ENCODE measurements at places on chromosomes 5 and 9.

GRCh38 chr9:122370869-122371755 is at the start of gene PTGS1:
Gene PTGS1 (plus strand): TSS chr9:122371024. CDS start chr9:122371085, 61 bp downstream.
- DNase-seq, result no peak

DNA sequence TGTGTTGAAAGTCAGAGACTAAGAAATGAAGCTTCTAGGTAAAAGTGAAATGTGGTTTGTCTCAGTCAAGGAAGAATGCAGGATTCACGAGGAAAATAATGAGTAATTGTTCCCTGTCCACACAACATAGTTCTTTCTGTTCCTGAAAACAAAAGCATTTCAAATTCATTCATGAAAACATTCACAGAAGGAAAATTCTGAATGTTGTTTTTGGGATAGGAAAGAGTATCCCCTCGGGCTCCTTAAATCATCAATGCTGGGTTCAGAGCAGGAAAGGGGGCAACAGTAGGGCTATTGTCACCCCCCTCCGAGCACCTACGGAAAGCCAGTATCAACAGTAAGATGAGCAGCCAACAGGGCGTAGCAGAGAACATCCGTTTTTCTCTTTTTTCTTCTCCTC is 769.9 kb upstream of the ADAMTS16 start:
- DNase-seq, result no peak

- no peak for DNase-seq
Measured at GRCh38 chr9:7907551-7908337, 108.2 kb upstream of the DMAC1 start.

GRCh38 chr5:131263648-131264450 is at the start of gene CDC42SE2:
Gene CDC42SE2 (plus strand): TSS chr5:131264053. CDS start chr5:131359494, 95,441 bp downstream.
- peak; percentile 89 for DNase-seq

GRCh38 chr5:91311697-91312501 is 71.2 kb downstream of the ARRDC3 start:
- peak; percentile 45 for DNase-seq

DNA sequence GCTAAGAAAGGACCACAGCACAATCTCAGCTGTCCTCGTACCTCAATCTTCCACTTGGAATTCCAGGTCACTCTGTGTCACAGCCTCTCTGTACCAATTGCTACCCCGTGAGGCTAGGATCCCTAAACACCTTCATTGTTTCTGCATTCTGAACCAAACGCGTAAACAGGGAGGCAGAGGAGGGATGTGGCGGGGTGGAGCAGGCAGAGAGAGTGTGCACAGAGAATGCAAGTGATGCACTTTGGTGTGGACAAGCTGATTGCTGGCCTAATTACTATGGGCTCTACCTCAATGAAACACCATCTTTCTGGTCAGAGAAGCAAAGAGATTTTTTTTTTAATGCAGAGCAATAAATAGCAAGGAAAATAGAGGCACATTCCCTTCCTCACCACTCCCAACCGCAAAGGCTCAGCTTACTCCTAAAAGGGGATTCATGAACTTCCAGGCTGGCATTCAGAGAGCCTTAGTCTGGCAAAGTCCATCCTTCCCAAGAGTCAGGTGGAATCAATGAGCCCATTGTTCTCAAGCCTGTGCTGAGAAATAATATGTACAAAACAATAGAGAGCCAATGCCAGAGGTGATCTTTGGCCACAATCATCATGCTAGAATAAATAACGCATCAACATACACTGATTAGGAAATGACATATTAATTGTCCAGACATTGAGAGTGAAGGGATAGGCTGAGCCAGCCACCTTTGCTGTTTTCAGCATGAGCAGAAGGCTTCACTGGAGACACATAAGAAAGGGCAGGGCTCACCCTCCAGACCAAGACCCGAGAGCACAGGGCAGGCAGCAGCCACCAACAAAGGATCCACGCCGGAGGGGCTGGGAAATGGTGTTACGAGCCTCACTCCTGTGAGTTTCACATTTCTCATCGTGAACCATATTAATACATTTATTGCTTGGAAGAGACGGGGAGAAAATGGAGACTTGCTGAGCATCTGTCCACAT is 278.8 kb downstream of the ENC1 start:
- DNase-seq, result no peak

DNA sequence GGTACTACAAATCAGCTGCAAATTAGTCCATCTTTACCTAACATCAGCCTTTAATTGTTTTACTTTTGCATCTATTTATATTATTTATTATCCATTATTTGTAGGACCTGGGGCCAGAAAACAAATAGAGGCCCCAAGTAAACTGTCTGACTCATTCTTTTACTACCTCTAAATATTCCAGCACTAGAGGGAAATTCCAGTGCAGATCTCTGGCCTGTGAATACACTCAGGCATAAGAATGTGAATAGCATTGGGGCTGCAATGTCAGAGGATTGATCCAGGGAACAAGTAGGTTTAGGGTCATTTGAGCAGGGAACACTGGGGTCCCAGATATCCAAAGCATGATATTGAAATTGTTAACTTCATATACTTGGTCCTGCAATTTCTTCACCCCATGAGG is 176.6 kb upstream of the TYRP1 start:
- no peak for DNase-seq

- no peak for DNase-seq
Measured at GRCh38 chr9:5113994-5114748, 71.3 kb downstream of the INSL6 start.

GRCh38 chr9:121601194-121601593 is 50.2 kb upstream of the DAB2IP start:
- no peak for DNase-seq

DNA sequence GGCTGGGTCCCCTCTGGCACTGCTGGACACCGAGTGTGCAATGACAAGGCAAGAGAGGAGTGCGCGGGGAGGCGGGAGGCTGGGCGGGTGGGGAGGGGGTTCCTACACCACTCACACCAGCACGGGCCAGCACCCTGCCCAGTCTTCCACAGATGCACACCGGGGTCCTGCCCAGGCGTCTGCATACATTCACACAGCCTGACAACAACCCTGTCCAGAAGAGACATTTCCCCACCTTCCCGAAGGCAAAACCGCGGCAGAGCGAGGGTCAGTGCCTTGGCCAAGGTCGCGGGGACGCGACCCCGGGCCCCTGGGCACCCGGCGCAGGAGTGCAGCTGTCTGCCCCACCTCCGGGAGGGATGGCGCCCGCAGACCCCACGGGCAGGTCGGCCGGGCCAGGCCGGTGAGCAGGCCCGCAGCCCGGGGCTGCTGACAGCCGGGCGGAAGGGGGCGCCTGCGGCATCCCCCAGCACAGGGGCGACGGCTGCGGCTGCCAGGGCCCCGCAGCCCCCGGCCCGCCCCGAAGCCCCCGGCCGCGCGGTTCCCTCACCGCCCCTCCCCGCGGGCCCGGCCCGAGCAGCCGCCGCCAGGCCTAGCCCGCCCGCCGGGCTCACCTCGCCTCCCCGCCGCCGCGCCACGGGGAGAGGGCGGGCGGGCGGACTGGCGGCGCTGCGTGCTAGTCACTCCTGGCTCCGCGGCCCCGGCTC is 496 bp downstream of the MAPK9 start:
- DNase-seq, result no peak

- no peak for DNase-seq
Measured at GRCh38 chr5:158410976-158411375, 552.0 kb upstream of the CLINT1 start.

DNA sequence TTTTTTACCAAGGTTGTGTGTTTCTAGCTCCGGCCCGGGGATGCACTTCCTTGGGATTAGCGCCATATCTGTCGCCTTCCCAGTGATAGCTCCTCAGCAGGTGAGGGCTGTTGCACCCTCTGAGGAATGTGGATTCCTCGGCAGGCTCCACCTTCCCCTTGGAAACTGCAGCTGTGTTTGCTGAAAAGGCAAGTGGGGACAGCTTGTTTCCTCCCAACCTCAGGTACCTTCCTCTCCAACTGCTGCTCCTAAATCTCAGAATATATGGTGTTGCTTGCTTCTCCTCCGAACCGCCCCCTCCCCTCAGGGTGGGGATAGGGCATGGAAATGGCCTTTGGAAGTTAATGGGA is 1.3 kb downstream of the SLC1A1 start:
- no peak for DNase-seq

GRCh38 chr9:90825586-90825985 is 24.0 kb downstream of the SYK start:
- no peak for DNase-seq

DNA sequence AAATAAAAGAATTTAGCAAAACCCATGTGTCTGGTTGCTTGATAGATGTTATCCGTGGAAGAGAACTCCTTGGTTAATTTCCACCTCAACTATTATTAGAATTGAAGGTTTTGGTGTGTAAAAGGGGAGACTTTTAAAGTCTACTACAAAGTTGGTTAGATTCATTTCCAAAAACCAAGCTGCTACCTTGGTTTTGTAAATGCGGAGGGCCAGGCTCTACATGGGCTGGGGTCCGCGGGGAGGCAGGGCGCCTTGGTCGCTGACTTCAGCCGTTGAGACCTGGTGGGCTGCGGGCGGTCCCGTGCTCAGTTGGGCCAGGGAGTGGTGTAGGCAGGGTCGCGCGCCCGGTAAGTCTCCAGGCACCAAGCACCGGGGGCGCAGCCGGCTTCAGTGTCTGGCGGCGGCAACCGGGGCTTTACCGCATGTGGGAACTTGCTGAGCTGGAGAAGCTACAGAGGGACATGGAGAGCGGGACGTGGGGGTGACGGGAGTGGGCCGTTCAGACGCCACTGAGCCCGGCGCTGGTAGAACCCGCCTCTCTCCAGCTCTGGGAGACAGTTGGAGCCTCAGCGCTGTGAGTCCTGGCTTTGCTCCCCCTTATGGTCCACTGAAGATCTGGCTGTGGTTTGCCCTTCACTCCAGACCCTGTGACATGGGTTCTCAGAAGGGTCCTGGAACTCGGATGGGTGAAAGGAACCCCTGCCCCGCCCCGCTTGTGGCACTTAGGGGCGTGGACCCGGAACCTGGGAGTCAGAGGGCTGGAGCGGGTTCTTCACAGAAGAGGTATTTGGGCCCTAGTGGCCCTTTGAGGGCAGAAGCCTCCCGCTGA is 11.8 kb downstream of the NR2F1 start:
- DNase-seq, result no peak

DNA sequence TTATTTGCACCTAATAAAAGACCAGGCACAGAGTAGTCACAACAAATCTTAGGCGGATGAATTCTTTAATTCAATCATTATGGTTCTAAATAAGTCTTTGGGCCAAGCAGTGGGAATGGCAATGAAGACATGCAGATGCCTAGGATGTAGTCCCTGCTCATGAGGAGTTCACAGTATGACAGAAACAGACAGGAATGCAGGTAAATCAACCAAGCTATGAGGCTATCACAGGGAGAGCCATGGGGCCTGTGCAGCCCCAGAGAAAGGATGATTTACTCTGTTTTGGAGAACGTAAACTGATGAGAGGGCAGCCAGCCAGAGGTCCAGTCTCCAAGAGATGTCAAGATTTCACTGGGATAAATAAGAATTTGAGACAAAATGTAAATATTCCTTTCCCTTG is 129.4 kb downstream of the TRIM32 start:
- no peak for DNase-seq

DNA sequence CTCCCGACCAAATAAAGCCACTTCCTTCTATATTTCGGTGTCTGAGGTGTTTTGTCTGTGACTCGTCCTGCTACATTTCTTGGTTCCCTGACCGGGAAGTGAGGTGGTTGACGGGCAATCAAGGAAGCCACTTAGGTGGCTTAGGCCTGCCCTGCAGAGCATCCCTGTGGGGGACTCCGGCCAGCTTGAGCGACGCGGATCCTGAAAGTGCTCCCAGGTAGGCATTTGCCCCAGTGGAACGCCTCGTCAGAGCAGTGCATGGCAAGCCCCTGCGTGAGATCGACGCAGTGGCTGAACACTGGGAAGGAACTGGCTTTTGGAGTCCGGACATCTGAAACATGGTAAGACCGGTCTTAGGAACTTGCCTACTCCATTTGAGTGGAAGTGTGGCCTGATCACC is 157.2 kb upstream of the COX7C start:
- no peak for DNase-seq

- DNase-seq, result no peak
Measured at GRCh38 chr9:32378496-32378895, 5.9 kb upstream of the ACO1 start.

- no peak for DNase-seq
Measured at GRCh38 chr5:4857761-4858160, 282.4 kb upstream of the ADAMTS16 start.

DNA sequence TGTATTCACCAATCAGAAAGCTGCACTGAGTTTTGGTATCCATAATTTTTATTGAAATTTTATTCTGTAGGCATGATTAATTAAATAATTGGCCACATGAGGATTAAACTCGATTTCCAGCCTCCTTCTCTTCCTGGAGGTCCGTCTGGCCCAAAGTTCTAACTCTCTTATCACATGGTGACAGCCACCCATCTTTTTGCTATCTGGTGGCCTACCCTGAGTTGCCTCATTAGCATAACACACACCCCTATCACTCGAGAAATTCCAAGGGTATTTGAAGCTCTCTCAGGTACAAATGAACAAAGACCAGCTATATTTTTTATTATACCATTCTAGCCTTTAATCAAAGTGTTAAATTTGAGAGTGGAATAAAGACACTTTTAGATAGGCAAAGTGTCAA is 57.7 kb downstream of the APC start:
- no peak for DNase-seq

DNA sequence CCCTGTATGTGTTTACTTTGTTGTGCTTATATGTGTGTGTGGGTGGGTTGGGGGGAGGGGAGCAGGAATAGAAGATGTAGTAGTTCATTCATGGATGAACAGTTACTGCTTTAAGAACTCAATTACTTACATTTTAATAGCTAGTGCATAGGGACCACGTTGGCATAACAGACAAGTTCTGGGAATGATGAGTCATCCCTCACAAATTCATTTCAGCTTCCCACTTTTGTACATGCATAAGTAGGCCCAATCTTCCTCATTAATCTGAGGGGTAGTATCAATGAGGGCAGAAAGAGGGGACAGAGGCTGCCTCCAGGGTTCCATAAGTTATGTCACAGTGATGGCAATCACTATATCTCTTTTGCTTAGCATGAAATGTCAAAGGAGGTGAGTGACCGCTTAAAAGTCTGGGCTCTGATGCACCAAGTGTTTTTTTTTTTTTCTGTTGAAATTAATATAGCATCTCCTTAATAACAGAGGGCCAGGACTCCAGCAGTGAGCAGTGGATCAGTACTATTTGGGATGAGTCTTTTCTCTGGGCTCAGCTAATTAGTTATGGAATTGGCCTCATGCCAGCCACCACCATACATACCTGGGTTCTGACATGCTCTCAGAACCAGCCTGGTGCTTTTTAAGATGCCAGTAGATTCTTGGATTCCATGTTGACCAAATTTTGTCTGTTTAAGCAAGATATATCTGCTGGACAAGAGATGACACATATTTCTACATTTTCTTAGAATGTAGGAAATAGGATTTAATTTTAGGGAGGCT is 37.1 kb downstream of the PRDM6 start:
- no peak for DNase-seq

DNA sequence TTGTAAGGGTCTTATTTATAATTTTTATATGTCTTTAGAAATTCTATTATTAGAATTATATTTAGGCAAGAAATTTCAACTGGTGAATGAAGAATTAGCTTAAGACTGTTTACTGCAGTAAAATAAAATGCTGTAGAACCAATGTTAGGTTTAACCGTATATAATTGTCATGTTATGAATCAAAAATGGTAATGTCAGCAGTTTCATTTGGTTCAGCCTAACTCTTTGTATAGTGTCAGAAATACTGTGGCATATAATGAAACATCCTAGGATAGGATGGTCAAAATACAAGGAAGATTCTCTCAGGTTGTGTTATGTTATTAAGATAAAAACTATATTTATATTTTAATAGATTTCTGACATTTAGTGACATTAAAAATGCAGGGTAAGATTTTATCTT is 64.4 kb upstream of the EIF4EBP3 start:
- no peak for DNase-seq

- DNase-seq, result no peak
Measured at GRCh38 chr5:178429491-178430185, 160.6 kb downstream of the COL23A1 start.

Data from activated T-cell treated with anti-CD3 and anti-CD28 coated beads for 48 hours (primary cell).